ENCODE measurements at places on chromosomes 16 and 17.

GRCh38 chr16:82281544-82281943 is 111.5 kb upstream of the MPHOSPH6 start:
- DNase-seq, result no peak

DNA sequence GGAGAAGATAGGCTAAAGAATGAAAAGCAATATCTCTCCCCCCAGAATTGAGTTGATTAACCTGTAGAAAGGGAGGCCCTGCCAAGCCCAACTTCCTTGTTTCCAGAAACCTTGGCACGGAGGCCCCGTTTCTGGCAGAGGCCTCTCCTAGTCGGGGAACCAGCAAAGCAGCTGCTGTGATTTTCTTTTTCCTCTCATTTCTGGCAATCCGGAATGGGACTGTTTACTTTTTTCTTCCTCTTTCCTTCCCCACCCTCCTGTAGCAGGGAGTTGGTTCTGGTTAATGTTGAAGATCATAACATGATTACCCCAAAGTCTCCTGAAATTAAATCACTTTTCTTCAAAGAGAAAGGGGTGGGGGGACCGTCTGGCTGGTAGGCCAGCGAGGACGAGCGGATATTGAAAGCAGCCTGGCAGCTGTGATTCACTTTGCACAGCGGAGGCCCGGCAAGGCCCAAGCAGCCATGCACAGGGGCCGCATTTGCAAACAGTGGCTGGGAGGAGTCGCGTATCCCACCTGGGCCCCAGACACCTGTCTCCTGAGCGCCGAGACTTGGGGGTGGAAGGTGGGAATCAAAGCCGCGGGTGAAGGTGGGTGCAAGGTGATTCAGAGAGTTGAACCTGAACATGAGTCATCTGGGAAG is 51.5 kb downstream of the NTN1 start:
- no peak for DNase-seq

DNA sequence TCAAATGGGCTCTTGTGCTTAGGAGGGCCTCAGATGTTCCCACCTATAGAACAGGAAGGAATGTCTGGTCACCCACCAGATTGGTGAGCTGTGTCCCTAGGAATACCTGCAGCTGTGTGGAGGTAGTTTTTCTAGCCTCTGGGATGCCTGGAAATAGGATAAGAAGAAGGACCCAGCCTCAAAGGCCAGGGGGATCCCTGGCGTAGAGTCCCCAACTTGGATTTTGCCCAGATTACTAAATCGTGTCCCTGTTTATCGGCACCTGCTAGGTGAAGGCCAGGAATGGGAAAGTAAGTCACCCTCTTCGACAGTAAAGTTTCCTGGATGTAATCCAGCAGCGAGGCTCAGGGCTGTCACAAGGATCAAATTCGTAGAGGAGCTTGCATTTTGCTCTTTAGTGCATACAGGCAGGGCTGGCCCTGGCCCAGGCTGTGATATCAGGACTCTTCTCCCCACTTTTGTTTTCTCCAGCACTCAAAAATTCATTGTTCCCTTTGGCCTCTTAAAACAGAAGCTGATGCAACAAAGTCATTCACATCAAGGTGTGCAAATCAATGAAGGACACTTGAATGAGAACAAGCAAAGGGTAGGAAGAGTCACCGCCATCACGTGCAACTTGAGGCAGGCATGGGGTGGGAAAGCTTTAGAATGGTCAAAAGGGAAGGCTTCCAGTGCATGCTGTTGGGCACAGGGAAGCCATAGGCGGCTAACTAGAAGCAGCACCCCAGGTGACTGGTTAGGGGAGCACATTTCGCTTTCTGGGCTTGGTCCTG is 7.5 kb downstream of the SLC13A2 start:
- DNase-seq, result no peak

DNA sequence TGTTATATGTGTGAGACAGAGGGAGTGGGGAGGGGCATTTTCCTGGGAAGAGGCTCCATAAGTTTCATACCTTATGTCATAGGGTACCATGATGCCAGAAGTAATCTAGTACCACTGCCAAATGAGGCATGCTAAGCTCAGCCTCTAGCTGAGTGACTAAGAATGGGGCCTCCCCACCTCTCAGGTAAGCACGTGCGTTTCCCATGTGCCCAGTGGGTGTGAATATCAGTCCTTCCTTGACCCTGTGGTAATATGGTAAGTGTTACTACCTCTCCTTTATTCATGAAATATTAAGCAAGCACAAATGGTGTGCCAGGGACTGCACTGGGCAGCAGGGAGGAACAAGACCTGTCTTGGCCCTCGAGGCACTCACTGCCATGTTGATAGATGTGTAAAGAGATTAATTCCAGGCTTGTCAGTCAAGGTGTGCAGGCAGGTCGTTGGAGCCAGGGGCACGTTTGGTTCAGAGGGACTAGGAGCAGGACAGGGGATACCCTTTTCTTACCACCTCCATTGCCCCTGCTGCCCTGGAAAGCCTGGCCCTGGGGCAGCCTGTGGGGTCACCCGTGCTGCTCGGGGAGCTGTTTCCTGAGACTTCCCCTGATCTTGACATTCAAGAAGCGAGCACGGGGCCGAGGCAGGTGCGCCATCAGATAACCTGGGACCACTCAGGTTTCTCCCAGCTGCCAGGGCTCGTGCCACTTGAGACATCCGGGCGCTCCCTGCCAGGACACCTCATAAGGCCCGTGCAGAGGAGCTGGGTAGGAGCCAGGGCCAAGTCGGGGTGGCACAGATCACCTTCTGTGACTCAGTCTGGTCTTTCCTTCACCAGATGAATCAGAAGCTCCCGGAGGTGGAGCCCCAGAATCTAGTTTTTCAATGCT is 8.8 kb downstream of the RSAD1 start:
- DNase-seq, result no peak

GRCh38 chr17:71986886-71987285 is 133.9 kb upstream of the SOX9 start:
- DNase-seq, result no peak

DNA sequence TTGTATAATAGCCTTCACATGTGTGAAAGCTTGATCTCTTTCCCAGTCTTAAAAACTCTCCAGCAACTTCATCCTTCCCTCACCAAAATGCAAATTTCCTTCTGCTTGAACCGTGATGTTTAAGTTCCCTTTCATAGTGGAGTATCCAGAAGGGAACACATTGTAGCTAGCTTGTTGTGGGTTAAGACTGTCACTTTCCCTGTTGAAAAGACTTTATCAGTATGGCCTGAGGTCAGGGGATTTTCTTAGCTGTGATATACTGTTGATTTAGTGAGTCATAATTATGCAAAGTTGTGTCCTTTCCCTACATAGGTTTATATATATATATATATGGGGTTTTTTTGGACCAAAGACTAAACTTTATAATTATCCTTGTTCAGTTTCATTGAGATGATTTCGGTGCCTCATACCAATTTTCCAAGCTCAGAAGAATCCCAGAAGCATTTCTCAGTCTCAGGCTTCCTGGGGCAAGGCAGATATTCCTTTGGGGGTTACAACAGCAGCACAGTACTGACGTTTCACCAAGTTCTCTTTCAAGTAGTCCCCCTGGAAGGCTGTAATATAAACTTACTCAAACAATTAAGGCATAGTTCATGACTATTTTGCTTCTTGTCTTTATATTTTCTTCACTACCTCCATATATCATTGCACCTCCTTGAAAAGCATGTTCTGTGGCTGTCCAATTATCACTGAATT is 35.7 kb downstream of the ESRP2 start:
- DNase-seq, result no peak

DNA sequence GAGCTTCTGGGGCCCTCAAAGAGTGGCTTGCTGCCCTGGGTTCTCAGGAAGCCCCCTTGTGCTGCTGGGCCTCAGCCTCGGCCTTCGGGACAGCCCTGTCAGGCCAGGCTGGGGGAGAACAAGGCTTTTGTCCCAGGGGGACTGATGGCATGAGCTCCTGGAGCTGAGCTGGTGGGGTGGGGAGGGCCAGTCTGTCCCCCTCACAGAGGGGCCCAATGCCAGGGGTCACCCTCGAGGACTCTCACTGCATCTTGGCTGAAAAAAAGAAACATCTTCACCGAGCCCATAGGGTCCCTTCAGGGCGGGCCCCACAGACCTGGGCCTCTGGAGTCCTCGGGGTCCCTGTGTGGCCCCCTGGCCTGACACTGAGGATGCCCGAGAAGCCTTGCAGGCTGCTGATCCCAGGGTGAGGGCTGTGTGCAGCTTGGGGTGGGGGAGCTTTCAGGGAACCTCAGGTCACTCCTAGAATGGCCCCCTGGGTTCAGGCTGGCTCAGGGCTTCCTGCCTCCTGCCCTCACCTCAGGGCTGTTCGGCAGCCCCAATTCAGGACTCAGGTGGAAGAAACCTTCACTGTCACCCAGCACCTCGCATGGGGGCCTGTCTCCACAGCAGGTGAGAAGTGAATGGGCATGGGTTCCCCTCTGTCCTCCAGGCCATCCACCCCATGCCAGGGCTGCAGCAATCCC is 90.5 kb downstream of the TNFRSF13B start:
- DNase-seq, result no peak

DNA sequence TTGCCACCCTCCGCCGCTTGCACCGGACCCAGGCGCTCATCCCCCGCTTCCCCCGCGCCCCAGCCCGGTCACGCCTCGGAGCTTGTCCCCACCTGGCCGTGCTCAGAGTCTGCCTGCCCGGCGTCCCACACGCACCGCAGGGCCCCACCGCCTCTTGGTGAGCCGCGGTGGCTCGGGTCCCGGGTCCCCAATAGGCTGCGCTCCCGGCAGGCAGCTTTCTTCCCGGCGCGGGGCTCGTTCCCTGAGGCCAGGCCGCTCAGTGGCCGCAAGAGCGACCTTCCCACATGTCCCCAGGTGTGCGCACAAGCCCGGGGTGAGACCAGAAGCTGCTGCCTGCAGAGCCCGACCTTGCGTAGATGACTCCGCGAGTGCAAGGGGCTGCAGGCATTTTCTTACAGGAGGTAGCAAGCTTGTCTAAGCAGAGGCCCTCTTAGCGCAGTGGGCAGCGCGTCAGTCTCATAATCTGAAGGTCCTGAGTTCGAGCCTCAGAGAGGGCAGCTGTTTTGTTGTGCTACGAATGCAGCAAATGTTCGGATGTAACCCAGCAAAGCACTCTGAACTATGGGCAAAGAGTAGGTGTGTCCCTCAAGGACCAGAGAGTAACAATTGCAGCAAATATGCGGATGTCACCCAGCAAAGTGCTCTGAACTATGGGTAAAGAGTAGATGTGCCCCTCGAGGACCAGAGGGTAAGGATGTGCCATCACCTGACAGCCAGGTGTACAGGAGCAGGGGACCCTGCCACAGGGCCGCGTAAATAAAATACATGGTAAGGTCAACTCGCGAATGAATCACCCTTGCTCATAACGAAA is 15.6 kb downstream of the TLE7 start:
- no peak for DNase-seq
